ENCODE measurements at places on chromosomes 11 and 22. TPM values are rescaled to one million over a fixed set of nuclear protein-coding genes. Genes with fewer than 3 reads are reported as not detected.

The HTR3A gene
- total RNA-seq: not detected

The SPI1 gene
- total RNA-seq: not detected

The MIAT gene
- total RNA-seq: 0.16 TPM

The POGLUT3 gene
- total RNA-seq: 29.9 TPM

The TRIM48 gene
- not detected for total RNA-seq

The LARGE2 gene
- total RNA-seq: not detected

The TNNI2 gene
- not detected for total RNA-seq

The SCGB1D2 gene
- not detected for total RNA-seq

The CADM1 gene
- total RNA-seq: 0.81 TPM

The ROBO3 gene
- total RNA-seq: 3.7 TPM

The C11orf21 gene
- total RNA-seq: not detected

The TUT1 gene
- 9.2 TPM for total RNA-seq

Measured in bladder microvascular endothelial cell (primary cell).